ENCODE measurements at places on chromosomes 7 and 10. TPM values are rescaled to one million over a fixed set of nuclear protein-coding genes. Genes with fewer than 3 reads are reported as not detected.
A peak's percentile ranks its signal among the peaks of the same experiment; 100 is the strongest.

DNA sequence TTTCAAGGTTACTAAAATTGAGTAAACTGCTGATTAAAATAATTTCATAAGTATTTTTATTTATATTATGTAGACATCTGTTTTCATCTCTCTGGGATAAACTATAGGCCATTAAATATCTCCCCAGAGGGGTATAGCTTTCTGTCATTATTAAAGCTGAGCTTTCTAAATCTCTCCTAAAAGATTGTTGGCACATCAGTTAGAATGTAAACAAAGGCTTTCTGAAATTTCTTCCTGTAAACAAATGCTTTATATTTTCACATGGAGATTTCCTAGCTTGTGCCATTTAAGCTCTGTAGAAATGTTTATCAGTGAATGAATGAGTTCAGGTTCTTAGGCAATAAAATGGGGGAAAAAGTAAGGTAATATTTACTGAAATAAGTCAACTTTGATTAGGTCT is 35.7 kb downstream of the PPP1R9A start:
- DNase-seq: no peak

GRCh38 chr7:77238703-77239136 is 39.1 kb upstream of the FGL2 start:
- no peak for DNase-seq

- no peak for DNase-seq
Observed at GRCh38 chr7:514651-515598, 4.7 kb downstream of the PDGFA start.

DNA sequence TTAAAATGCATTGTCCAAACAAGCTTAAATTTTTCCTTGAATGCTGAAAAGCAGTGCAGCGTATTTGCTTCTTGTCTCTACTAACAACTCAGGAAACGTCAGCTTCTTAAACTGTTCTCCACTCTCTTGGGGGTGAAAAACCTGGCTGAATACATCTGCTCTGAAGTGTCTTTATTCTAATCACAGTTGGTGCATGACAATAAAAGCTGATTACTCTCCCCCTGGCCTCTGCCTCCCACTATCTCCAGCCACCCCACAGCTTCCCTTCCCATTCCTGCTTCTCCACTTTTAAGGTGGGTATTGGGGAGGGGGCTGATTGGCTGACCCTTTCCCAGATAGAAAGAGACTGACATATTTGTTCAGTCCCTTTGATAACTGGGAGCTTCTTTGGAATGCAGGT is 456.0 kb downstream of the SORCS1 start:
- no peak for DNase-seq

DNA sequence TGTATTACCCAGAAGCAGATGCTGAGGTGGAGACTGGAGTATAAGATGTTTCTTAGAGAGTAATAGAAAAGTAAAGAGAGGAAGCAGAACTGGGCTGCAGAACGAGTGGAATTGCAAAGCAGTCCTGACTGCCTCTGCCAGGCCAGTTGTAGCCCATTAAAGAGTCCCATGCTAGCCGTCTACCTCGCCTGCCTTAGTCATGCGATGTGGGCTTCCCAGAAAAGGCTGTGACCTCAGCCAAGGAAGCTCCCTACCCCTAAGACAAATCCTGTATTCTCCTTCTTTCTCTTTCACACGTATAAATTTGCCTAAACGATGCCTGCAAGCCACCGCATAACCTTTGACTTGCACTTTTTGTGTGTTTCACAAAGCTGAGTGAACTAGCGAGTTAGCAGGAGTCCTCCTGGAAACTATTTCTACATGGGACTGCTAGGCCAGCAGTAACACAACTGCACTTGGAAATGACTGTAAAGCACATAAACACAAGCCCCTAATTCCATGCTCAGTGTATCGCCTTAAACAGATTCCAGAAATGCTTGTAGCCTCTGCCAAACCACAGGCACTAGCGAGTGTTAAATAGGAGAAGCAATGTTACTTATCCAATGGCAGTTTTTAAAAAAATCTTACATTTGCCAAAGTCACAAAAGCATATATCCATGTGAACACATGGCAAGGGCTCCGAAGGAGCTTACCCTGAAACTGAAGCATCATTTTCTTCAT is 47.4 kb upstream of the GNAI1 start:
- no peak for DNase-seq

DNA sequence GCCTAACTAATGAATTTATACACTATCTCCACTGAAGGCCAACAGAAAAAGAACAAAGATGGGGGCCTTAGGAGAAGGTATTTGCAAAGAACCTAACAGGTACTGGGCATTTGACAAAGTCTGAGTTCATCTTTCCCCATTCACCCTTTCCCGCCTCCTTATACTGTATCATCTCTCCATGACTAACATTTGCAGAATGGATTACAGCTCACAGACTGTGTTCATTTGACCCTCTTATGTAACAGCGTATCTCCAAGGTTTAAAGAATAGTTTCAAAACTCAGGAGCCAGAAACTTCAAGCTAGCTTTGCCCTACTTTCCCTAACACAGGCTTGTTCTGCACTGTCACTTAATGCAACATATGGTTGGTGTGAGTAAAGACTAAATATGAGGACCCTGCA is 238.7 kb upstream of the CELF2 start:
- DNase-seq: no peak

DNA sequence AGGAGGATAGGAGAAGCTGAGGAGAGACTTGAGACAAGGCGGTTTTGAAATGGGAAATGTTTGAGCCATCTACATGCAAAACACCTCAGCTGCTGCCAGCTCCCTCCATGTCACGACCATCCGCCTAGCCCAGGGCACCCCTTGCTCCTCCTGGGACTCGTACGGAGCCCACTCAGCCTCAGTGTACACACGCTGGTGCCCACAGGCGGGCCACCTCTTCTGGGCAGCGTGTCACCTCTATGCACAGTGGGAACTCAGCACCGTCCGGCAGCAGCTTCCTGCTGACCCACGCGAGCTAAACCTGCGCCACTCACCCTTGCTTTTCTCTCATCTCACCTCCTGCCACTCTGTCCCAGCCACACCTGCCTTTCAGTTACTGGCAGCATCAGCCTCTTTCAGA is 108.3 kb downstream of the GALNT11 start:
- DNase-seq: no peak

DNA sequence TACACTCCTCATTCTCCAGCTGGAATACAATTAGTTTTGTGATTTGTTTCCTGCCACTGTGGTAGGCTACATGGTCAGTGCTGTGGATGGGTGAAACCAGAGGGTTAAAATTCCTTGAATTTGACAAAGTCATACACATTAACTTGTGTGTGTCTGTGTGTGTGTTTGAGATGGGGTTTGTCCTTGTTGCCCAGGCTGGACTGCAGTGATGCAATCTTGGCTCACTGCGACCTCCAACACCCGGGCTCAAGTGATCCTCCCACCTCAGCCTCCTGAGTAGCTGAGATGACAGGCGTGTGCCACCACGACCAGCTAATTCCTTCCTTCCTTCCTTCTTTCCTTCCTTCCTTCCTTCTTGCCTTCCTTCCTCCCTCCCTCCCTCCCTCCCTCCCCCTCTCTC is 24.8 kb upstream of the GIMAP8 start:
- DNase-seq: no peak

DNA sequence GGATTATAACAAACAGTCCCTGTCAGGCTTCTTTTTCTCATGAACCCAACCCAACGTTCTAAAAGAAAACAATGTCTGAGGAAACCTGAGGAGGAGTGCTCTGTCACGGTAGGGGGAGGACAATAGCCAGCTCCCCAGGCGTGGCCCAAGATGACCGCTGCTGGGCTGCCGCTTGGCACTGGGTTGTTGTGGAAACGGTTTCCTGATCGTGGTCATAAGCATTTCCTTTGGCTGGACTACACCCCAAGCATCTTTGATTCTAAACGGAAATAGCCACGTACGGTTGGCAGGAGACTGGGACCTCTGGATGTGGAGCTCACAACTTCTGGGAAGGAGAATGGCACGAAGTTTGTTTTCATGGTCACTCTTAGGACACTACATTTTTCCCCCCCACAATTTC is 30.4 kb upstream of the DMBT1 start:
- DNase-seq: no peak

DNA sequence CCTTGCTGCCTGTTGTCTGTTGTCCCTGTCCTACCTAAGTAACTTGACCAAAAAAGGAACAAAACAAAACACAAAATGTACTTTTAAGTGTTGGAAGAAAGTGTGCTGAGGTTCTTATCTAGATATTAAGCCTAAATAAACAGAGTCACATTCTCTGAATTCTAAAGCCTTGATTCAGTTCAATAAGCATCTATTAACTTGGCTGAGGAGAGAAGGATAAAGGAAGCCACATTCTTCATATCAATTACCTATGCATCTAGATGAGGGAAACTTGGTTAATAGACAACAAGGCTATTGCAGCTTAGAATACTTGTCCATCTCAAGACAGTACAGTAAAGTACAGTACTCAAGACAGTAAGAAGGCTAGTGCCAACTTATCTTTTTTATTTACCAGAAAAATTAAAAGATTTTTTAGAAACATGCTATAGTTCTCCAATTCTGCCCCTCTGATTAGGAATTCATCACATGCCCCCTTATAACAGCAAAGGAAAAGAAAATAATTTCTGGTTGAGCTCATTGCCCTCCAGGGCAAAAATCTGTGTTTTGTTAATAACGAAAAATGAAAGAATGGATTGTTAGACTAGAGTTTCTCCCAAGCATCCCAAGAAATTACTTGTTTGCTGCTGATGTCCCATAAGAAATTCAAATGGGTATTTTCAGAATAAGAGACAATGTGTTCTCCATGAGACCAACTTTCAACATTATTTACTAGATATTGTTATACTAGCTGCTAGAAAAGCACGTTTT is 546.5 kb upstream of the SEMA3D start:
- no peak for DNase-seq

- peak; percentile 48 for DNase-seq
Observed at GRCh38 chr10:98364432-98365102, 50.4 kb downstream of the PYROXD2 start.

- peak; percentile 61 for DNase-seq
Observed at GRCh38 chr10:70479165-70479581, 606 bp downstream of the PALD1 start.

GRCh38 chr10:118392761-118393160 is 50.6 kb upstream of the FAM204A start:
- no peak for DNase-seq

DNA sequence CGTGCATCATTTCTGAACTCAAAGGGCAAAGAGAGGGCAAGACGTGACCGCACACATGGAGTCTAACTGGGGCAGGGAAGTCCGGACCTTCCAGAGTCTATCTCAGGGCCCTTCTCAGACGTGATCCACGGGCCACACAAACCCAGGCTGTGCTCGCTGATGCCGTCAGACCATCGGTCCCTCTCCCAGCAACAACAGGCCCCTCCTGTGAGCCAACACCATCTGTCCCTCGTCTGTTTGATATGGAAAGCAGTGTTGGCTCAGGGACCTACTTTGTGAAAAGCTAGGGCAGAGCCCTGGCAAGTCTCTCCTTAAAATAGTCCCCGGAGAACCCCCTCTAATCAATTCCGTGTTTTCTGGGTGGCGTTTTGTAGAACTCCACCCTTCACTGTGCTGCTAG is 208.8 kb downstream of the TCERG1L start:
- DNase-seq: no peak

- DNase-seq: no peak
Observed at GRCh38 chr7:3066506-3066905, 22.8 kb upstream of the CARD11 start.

DNA sequence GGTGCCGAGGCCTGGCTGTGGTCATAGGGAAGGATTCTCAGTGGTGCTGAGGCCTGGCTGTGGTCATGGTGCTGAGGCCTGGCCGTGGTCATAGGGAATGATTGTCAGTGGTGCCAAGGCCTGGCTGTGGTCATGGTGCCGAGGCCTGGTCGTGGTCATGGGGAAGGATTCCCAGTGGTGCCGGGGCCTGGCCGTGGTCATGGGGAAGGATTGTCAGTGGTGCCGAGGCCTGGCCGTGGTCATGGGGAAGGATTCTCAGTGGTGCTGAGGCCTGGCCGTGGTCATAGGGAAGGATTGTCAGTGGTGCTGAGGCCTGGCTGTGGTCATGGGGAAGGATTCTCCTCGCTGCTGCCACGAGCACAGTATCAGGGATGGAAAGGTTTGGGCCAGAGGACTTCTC is 327.3 kb downstream of the ADARB2 start:
- no peak for DNase-seq

- no peak for DNase-seq
Observed at GRCh38 chr7:151676759-151677158, 157.1 kb upstream of the RHEB start.

DNA sequence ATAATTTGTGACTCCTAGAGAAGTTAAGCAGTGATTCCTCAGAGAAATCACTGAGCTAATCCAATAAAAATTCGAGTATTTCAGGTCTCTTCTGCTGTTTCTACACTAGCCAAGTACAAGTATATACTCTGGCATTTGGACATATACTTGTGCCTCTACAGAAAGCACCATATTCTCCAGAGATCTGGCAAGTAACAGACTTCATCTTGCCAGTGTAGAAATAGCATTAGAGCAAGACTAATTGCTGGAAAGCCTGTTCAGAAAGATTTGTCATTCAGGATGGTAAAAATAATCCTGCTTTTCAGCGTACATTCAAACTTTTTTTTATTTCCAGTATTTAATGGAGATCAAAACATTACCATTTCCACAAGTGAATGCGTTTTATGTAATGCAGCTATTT is 410.8 kb upstream of the ETV1 start:
- no peak for DNase-seq

GRCh38 chr10:100713859-100714565 is 31.4 kb upstream of the PAX2 start:
- DNase-seq: no peak

GRCh38 chr7:7792056-7792455 is 73.6 kb upstream of the RPA3 start:
- DNase-seq: no peak

DNA sequence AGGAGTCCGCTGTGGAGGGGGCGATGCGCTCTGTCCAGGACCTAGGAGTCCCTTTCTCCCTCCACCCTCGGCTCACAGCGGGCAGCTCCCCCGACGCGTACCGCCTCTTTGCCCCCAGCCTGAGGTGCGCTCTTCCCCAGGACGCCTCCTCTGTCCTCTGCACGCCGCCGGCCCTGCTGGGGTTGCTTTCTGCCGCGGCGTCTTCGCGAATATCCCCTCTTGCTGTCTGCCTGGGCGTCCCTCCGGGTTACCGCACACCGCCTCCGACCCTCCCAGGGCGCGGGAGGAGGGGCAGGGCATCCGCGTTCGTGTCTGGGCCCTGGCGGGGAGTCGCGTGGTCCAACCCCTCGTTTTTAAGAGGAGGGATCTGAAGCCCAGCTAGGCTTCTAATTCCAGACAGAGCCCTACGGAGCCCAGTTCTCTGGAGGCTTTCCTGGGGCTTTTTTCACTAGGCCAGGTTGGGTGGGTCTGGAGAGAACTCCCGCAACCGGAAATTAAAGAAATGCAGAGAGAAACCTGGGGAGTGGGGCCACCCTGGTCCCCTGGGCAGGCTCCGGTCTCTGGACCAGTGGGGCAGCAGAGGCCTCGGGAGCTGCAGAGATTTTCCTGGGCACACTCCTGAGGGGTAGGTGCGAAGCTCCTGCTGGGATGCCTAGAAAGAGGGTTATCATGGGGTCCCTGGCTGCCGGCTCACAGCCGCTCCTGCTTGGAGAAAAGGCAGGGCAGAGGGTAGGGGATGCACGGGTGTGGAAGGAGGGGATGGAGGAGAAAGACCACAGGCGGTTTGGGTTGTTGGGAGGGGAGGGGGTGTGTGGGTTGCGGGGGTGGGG is 166.9 kb downstream of the UBE2H start:
- DNase-seq: no peak

The TRUB1 gene
- total RNA-seq: 21.5 TPM

The STAMBPL1 gene
- 41.0 TPM for total RNA-seq

The TRIM73 gene
- 26.2 TPM for total RNA-seq

The STOX1 gene
- total RNA-seq: 2.6 TPM

The FZD1 gene
- total RNA-seq: 1.3 TPM

All from OCI-LY7 (cell line).